ENCODE measurements at places on chromosomes 1 and 21.

DNA sequence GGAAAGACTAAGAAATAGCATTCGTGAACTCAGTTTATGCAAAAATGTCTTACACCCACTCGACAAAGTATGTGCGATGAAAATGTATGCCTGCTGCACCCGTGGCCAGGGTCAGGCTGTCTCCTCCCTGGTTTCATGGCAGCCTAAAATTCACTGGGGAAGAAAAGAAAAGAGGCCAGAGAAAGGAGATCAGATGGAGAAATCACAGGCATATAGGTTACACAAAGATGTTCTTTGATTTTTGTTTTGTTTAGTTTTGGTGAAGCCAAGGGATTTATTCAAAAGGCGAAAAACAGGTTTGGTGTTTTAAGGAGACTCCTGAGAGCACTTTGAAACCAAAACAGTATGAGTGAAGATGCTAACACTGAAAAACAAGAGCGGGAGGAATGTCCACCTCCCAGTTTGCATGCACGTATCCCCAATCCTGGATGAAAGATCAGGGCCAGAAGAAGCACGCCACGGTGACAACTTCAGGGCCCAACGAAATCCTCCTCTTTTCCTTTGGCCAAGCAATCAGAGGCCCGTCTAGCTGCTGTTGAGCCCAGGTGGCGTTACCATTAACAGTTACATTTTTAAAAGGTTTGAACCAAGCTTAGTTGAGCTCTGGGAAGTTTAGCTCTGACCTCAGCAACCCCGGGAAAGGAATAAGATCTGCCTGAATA lies 992 bp upstream of the SSX2IP start:
- DNase-seq, result no peak

GRCh38 chr1:228922722-228923376 lies 187.6 kb downstream of the RHOU start:
- DNase-seq, result no peak

DNA sequence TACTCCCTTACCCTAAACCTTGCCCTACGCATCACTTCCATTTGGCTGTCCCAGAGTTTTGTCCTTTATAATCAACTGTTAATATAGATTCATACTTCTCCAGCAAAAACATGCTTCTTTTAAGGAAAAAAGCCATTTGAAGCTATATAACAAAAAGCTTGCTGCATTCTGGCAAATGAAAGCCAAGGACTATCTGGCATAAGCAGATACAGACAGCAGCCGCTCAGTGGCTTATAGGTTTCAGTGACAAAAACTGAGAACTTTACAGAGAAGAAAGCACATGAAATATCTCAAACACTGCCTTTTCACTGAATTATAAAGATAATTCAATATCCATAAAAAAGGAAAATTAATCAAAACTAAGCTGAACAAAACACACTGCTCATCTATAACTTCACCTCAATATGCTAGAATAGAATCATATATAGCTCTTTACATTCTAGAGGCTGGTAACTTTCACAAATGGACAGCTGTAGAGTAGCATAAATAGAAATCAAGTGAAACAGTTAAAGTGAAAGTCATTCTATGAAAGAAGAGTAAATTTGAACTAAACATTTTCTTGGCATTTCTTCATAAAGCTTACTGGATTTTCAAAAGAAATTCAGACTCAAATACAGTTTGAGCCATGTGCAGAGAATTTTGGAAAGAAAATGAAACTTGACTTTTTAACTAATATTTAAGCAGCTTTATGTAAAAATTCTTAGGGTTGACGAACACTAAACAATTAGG lies 19.6 kb downstream of the CDC42BPA start:
- DNase-seq, result no peak

DNA sequence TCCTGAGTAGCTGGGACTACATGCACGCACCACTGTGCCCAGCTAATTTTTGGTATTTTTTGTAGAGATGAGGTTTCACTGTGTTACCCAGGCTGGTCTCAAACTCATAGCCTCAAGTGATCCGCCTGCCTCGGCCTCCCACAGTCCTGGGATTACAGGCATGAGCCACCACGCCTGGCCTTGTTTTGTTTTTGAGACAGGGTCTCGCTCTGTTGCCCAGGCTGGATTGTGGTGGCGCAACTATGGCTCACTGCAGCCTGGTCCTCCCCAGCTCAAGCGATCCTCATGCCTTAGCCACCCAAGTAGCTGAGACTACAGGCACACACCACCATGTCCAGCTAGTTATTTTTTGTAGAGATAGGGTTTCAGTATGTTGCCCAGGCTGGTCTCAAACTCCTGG lies 26.0 kb downstream of the PARK7 start:
- DNase-seq, result no peak

DNA sequence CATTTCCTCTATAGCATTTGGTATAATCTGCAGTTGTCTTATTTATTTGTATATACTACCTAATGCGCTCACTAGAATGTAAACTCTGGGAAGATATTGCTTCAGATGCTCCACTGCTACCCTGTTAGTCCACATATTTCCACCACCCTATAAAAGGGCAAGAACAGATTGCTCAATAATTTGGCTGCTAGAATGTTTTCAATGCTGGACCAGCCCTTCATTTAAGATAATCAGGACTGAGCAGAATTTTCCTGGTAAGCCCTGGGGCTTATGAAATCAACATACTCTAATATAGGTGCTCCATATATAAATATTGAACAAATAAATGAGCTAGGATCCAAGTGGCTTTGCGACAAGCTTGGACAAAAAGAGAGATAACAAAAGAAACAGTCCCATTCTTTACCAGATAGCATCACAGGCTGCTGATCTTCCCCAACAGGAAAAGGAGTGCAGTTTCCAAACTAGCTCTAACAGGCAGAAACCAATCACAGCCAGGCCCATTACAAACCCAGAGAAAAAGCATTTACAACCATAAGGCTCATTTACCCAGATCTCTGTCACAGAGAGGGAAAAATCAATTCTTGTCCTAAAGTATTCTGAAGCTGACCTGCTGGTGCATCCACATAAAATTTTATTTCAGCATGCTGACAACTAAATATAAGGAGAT lies 8.3 kb downstream of the BCAR3 start:
- DNase-seq, result no peak

GRCh38 chr1:94316836-94317789 lies 79.7 kb upstream of the ARHGAP29 start:
- no peak for DNase-seq

DNA sequence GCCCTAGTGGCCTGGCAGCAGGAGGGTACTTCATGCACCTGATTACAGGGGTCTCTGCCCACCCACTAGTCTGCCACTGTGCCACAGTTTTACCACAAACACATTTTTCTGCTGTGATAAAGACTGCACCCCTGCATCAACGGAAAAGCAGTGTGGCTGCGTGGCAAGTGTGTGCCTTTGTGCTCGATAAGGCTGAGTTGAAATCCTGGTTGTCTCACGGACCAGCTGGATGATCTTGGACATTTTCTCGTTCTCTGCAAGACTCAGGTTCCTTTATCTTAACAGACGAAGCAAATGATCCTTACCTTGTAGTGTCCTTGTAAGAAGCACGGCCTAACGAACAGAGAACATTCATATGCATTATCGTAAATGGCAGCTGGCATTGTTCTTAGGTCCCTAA lies 10.2 kb downstream of the GRHL3 start:
- DNase-seq, result no peak

DNA sequence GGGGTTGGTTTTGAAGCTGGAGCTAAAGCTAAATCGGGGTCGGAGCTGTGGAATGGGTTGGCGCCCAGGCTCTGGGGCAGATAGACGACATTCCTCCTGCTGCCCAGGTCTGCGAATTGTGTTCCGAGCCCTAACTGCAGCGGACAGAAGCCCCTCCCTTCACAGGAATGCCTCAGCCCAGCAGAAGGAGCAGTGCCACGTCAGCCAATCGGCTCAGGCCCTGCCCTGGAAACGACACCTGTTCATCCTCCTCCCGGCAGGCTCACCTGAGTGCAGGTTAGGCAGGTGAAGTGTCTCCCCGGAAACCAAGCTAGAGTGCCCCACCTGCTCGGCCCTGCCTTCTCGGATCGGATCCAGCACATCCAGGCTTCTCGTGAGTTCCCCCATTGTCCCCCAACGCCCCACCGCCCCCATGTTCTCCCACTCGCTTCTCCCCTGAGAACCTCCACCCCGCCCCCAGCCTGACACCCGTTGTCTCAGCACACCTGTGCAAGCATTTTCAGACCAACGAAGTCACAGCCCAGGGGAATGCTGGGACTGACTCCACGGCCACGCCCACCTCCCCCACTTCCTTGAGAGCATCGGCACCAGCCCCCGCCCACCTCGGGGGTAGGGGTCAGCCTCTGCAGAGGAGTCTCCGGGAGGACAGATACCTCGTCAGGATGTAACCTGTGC lies 775 bp downstream of the TMEM125 start:
- DNase-seq, result no peak

GRCh38 chr21:37592496-37592895 lies 225.9 kb downstream of the DYRK1A start:
- DNase-seq, result no peak

GRCh38 chr1:89739844-89740216 lies 81.0 kb upstream of the LRRC8D start:
- no peak for DNase-seq

DNA sequence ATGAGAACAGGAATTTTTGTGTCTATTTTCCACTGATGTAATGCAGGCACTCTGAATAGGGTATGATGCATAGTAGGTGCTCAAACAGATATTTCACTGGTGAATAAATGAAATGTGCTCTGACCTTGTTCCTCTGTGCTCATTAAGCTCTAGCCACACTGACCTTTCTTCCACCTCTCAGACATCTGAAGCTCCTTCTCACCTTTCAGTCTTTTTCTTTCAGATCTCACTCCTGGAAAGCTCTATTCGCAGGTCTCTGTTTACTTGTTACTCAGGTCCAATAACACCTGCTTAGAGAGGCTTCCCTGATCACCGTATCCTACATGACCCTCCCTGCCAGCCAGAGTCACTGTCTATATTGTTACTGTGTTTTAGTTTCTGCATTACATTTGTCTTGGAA lies 59.2 kb upstream of the IVNS1ABP start:
- DNase-seq, result no peak

DNA sequence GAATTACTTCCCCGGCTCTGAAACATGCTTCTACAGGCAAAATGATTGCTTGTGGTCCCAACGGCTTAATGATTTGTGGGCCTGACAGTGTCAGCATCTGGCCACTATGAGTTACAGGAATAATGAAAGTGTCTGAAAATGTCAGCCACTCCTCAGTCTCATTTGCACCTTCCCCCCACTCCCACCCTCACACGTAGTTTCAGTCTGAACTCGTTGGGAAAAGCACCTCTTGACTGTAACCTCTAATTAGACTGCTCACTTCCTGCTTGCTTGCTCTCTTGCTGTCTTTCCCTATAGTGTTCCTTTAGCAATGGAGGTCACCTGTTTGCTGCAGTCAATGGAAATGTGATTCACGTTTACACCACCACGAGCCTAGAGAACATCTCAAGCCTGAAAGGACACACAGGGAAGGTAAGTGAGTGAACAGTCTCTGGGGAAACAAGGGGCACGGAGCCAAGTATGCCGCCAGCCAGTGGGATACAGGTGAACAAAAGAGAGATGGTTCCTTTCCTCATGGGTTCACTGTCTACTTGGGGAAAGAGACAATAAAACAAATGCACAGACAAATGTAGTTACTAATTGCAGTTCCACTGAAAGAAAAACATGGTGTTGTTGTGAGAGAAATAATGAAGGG lies 27.1 kb downstream of the CFAP57 start:
- no peak for DNase-seq

DNA sequence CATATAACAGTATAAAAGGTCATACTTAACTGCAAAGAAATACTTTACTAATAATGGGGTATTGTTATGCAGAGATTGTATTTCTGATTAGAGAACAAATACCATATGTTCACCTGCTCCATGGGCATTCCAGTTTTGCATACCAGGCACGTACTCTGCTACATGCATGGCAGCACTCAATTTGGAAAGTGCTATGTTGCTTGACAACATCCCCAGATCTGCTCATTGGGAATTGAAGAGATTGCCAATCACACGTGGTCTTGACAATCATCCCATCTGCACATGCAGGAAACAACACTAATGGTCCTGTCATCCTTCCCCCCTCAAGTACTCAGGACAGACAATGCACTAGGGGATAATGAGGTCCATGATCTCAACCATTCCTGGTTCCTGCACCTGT lies 63.4 kb upstream of the PDE4B start:
- DNase-seq, result no peak

DNA sequence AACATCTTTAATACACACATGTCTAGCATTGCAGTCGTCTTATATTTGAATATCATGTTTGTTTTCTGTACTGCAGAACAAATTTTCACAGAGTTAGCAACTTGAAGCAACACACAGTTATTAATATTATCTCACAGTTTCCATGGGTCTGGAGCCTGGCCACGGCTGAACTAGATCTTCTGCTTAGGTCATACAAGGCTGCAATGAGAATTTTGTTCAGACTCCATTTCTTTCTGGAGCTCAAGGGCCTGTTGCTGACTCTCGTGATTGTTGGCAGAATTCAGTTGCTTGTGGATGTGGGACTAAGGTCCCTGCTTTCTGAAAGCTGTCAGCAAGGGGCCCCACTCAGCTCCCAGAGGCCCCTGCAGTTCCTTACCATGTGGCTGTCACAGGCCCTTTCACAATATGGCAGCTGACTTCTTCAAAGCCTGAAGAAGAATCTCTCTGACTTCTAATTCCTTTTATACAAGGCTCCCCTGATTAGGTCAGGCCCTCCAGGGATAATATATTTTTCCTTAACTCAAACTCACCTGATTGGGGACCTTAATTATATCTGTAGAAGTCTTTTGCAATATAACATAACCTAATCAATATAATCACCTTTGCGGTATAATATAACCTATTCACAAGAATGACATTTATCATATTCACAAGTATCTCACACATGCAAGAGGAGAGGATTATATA lies 296.3 kb downstream of the NFIA start:
- no peak for DNase-seq

DNA sequence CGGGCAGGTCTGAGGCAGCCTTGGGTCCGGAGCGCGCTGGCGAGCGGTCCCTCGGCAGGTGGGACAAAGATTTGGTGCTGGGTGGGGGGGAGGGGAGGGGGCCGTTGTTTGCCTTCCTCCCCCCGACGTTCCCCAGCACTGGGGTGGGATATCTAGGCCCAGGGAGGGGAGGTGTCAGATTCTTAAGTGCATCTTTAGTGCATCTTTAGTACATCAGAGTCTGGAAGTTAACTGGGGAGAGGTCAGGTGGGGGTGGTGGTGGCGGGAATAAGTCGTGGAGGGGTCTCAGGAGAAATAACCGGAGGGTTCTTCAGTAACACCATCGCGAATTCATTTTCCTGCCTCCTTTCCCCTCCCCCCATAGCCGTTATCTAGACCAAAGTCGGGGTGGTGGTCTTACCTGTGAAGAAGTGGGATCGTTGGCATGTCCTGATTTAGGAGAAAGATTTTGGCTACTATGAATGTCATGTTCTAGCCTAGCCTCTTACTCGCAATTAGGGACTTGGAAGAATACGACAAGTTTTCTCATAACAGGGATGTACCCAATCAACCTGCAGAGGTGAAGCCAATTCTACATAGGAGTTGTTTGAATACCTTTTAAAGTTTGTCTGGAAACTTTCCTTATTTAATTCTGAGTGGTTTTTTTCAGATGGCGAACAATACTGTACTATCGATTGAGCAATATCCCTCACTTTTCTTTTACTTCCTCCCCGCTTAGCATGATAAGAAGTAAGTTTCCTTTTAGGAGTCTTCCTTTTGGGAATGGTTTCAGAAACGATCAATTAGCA lies 886 bp downstream of the ZMYM4 start:
- no peak for DNase-seq

- no peak for DNase-seq
Observed at GRCh38 chr1:231636157-231636556, 9.6 kb downstream of the DISC1 start.

- DNase-seq, result no peak
Observed at GRCh38 chr21:22679207-22679606, 1681.0 kb downstream of the NCAM2 start.

- DNase-seq, result no peak
Observed at GRCh38 chr1:53291574-53291973, 36.3 kb downstream of the LRP8 start.
